Occipital lobe (tissue), 3 donors: ENCODE measurements at places on chromosomes 7 and 10.
A peak's percentile ranks its signal among the peaks of the same experiment; 100 is the strongest.

DNA sequence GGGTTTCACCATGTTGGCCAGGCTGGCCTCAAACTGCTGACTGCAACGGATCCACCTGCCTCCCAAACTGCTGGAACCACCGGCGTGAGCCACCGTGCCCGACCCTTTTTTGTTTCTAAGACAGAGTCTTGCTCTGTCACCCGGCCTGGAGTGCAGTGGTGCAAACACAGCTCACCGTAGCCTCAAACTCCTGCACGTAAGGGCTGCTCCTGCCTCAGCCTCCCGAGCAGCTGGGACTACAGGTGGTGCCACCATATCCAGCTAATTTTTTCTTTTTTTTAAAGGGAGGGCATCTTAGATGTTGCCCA is 36.4 kb downstream of the ADAP1 start:
- DNase-seq = no peak

DNA sequence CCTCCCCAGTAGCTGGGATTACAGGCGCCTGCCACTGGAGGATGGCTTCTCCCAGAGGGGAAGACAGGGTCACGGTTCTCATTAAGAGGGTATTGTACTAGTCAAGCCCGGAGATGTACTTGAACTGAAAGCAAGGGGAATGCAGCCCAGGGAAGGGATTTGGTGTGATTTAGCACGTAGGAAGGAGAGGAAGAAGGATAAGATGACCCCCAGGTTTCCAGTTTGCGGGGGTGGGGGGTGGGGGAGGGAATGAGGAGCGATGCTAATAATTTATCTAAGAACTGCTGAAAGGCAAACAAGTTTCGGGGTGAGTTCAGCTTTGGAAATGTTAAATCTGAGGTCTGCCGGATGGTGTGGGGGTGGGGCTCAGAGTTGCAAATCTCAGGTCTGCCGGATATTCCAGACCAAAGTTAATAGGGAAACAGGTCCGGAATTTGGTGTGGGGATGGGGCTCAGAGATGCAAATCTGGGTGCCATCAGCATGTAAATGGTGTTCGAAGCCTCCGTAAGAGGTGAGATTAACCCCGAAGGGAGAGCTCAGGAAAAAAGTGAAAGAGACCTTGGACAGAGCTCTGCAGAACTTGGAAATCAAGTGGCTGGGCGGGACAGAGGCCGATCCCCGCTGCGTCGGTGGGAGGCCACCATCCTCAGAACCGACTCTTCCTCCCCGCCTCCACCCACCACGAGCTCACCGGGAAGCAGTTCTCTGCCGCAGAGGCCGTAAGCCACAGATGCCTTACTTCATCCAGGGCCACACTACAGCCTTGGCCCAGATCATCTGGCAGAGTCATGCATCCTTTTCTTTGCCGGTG is 1.6 kb upstream of the SEPHS1 start:
- DNase-seq = no peak

DNA sequence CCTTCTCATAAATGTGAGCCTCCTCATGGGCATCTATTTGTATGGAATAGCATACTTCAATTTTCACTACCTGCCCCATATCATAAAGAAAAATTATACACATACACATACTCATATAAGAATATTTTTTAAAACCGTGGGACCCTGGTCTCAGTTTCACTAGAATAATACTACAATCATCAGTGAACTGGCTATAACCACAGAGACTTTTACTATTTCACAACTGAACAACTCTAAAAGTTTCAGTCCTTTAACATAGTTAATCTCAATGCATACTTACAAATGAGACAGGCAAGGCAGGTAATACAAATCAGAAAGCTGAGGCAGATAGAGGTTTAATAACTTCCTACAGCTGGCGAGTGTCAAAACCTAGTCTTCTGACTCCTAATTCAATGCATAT is 83.1 kb downstream of the LRRN3 start:
- no peak for DNase-seq

DNA sequence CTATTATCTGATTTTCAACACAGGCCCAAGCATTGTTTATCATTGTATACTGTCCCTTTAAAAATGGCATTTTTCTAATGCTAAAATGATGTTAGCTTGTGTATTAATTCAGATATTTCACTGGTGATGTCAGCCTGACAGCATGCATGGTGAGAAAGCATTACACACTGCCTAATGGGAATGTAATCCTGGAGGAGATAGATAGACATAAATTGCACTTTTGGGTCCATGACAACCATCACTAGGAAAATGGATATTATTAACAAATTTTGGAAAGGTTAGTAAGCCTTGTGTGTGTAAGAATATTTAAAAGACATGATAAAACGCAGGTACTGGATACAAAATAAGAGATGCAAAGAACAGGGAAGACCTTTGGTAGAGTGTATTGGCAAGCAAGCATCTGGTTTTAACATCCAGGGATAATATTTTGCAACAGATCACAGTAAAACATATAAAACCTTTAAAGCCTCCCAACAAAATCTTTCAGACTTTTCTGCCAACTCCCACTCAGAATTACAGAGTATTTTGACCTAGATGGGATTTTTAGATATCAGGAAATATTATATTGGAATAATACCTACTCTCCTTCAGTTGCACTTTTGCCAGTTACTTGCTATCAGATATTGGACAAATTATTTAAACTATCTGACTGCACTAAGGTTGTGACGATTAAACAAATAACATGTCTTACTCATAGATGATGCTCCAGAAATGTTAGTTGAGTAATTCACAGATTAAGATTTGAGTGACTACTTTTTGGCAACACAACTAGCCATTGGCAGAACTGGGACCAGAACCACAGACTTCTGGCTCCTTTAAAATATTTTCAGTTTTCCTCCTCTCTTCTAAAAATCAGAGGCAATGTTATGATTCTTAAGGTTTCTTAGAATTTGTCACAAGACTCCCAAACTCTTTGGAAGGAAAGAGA is 291.6 kb upstream of the SEMA3C start:
- no peak for DNase-seq

GRCh38 chr7:104469166-104469820 is 140.9 kb downstream of the LHFPL3 start:
- no peak for DNase-seq

GRCh38 chr7:87027900-87028299 is 31.6 kb downstream of the ELAPOR2 start:
- DNase-seq = no peak

GRCh38 chr10:5550250-5550545 is 25.4 kb downstream of the CALML3 start:
- DNase-seq = no peak

GRCh38 chr7:15905251-15906040 is 219.0 kb upstream of the MEOX2 start:
- no peak for DNase-seq

GRCh38 chr7:22252016-22252415 is 104.9 kb downstream of the RAPGEF5 start:
- peak; percentile 21 for DNase-seq

- no peak for DNase-seq
Measured at GRCh38 chr10:119364645-119365600, 157.6 kb downstream of the GRK5 start.

DNA sequence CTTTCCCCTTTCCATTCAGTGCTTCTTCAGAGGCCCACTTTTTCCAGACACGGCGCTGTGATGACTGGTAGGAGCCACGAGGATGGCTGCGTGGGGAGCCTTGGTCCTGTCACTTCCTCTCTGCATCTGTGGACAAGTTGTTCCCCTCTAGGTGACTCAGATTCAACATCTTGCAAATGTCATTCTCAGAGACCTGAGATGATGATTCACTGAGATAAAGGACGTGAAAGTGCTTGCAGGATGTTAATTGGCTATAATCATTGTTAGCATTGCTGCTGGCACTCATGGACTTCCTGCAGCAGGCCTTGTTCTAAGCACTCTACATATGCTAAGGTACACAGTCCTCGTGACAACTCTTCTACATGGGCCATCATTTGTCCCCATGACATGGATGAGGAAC is 489.8 kb upstream of the ZMIZ1 start:
- DNase-seq = peak; percentile 32

- DNase-seq = no peak
Measured at GRCh38 chr7:44572771-44573170, 937 bp downstream of the DDX56 start.

GRCh38 chr7:117127585-117128168 is 174.4 kb downstream of the ST7 start:
- no peak for DNase-seq

GRCh38 chr7:73555411-73555982 is 2.0 kb downstream of the BCL7B start:
- no peak for DNase-seq

GRCh38 chr10:14304046-14304445 is 26.7 kb downstream of the FRMD4A start:
- no peak for DNase-seq

DNA sequence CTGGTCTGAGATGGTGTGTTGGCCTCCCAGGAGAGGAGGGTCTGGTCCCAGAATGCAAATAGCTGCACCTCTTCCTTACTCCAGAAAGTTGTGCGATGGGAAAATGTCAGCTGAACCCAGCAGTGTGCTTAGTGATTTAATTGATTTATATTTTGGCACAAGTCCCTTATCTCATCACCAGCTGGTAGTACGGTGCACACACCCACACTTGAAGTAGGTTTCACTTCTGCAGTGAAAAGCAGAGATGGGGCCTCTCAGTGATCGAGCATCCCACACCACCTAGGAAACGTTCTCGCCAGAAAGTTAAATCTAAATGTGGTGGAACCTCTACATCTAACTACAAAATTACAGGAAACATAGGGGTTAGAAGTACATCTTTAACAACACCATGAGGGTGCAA is 80.4 kb downstream of the UBE3C start:
- no peak for DNase-seq

GRCh38 chr10:12594448-12594944 is 245.1 kb downstream of the CAMK1D start:
- no peak for DNase-seq

GRCh38 chr7:44541028-44541869 is at the start of gene NPC1L1:
NPC1L1 (minus strand) TSS chr7:44541330; CDS start chr7:44541259, 71 bp downstream.
- no peak for DNase-seq

GRCh38 chr10:3868271-3868664 is 83.3 kb upstream of the KLF6 start:
- no peak for DNase-seq

DNA sequence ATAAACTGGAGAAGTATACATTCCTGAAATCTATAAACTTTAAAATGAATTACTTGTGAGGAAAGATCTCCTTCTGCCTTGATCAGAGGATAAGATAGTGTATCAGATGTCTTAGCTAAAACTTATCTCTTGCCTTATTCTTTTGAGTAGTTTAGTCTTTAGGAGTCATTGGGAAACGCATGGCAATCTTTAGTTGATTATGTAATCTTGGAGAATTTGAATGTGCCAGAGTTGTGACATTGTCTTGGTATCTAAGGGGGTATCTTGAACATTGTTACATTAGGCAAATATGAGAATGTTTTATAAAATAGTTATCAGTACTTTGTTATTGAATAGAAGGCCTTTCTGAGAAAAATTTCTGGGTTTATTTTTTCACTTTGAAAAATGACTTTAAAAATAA is 61.6 kb upstream of the ADRA2A start:
- no peak for DNase-seq

- DNase-seq = no peak
Measured at GRCh38 chr7:44757739-44758138, 9.1 kb downstream of the ZMIZ2 start.

DNA sequence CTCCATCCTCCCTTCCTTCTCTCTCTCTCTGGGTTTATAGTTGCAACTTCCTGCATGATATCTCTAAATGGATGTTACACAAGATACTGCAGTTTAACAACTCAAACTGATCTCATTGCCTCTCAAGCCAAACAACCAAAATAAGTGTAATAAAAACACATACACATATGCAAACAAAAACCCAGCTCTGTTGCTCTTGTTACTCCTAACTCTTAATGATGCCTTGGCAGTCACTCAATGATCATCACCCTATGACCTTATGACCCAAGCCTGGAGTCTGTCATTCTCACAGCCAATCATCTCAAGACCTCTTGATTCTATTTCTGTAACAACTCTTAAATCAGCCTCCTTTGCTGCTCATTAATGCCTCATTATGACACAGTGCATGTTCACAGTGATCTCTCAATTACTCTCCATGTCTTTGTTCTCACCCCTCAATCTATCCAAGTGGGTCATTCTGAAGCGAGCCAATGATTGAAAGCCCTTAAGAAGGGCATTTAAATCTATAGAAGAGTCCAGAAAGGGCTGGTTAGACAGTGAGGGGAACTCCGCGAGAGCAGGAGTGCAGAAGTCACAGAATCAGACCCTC is 210.9 kb downstream of the INHBA start:
- no peak for DNase-seq

GRCh38 chr7:17770710-17771375 is 169.5 kb downstream of the SNX13 start:
- no peak for DNase-seq

DNA sequence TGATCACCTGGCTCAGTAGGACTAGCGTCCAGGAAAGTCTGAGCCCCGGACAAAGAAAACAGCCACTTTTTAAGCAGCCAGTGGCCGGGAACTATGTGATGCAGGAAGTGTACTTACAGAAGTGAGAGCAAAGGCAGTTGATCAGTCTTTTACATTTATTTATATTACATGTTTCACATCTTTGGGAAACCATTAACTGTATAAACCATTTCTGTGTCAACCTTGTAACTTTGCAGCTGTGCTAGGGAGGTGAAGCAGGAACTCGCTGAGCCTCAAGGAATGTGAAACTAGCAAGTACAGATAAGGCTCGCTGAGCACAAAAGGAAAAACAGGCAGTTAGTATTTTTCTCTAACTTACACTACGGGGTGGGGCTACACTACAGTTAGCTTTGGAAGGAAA is 39.9 kb upstream of the HECW1 start:
- no peak for DNase-seq

DNA sequence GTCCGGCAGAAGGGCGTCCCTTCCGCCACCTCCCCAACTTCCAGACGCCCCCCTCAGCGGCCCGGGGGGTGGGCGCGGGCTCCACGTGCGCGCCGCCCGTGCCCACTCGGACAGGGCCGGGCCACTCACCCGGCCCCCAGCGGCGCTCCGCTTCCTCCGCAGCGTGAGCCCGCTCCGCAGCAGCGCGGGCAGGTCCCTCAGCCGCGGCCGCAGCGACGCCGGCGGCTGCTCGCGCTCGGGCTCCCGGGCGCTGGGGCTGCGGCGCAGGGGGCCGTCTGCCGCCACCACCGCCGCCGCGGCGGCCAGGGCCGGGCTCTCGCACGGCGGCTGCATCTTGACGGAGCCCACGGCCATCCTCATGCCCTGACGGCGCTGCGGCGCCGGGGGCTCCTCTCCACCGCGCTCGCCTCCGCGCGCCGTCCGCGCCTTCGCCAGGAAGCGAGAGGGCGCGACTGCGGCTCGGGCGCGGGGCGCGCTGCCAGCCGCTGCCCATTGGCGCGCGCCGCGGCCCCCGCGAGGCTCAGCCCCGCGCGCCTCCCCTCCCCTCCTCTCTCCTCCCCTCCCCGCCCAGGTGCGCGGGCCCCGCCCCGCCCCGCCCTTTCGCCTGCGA is at the start of gene RAPGEF5:
Gene RAPGEF5 (minus strand): TSS at position 454 of the 610 bp plus-strand sequence. CDS start 94 bp downstream, at position 360.
- no peak for DNase-seq

DNA sequence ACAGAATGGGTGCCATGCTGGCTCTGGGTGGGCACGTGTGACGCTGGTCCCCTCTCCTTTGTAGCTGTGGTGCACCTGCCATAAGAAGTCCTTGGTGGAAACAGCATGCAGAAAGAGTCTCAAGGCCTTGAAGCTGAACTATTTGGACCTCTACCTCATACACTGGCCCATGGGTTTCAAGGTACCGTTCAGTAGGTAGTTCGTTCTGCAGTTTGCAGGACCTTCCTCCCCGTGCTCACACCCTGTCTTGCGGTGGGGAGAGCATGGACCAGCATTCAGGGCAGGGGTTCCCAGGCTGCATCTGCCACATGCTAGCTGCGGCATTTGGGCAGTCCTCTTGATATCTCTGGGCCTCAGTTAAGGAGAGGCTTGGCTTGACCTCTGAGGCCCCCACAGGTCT is 7.3 kb downstream of the AKR1E2 start:
- no peak for DNase-seq

- DNase-seq = no peak
Measured at GRCh38 chr10:94591461-94592205, 46.0 kb downstream of the HELLS start.

GRCh38 chr7:141974831-141975230 is 1.3 kb upstream of the TAS2R38 start:
- no peak for DNase-seq
